CD4-positive, alpha-beta T cell treated with Interleukin-15 for 1 hour (primary cell): ENCODE measurements at places on chromosomes 7 and 10.

DNA sequence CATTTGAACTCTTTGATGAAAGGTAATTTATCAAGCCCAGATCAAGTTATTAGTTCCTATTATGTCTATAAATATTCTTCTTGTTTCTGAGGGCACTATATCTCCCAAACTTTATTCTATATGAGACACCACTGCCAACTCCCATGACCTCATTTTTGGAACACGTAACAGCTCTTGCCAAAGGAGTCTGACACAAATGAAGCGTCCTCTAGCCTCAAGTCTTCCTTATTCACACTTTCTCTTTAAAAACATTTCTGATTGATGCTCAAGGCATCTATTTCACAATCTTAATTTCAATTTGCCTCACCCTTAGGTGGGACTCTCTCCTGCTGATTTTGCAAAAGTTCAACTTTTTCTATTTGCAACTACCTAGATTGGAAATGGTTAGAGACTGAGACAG lies 848.4 kb downstream of the GATA3 start:
- no peak for DNase-seq

DNA sequence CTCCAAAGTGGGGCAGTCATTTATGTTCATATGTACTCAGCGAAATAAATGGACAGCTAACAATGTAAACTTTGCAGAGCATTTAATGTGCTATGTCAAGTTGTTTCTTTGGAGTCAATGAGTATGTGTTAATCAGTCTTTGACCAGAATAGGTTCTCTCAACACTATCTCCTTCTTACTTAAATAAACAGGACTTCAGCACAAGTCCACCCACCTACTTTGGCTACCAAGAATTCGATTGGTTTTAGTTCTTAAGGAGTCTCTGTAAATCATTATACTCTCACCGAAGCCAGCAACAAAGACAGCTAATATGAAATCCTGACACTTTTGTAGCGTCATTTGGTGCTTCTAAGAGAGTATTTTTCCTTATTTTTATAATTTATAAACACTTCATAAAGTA lies 6.9 kb downstream of the WEE2 start:
- DNase-seq = no peak

DNA sequence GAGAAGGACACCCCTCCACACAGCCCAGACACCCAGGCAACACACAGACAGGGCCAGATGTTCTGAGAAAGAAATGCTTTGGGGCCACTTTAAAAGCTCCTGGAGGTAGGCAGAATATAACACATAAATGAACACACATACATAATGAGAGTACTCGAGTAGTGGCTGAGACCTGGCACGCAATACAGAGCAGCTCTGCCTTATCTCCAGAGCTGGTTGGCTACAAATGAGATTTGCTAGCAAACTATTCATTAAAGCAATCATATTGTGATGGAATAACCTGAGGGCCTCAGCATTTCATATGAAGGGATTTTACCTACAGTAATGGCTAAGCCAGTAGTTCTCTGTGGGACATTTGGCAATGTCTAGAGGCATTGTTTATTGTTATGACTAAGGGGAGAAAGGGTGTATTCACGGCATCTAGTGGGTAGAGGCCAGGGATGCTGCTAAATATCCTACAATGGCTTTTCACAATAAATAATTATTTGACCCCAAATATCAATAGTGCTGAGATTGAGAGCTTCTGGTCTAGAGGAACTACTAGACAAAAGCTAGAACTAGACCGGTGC lies 5.5 kb upstream of the IMPDH1 start:
- no peak for DNase-seq

- DNase-seq = no peak
These were observed 1.2 kb downstream of the KCNMA1 start for GRCh38 chr10:77636282-77636966.

DNA sequence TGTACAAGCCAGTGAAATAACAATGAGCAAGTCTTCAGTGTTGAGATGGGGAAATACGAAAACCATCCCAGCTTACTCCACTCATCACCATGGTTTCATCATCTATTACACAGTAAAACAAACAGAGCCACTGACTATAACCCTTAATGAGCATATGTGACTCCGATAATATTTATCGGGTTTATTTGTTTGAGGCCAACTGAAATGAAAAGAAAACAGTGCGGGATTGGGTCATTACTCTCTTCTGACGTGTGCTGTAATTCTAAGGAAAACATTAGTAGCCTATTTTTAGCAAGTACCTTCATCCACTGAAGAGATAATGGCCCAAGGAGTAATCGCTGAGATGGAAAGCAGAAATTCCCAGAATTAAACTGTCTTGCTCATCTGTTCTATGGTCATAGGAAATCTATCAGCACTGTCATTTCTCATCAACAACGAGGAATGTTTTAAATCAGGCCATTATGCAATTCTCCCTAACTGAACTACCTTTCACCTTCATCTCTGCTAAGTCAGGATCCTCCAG lies 716.5 kb downstream of the INHBA start:
- DNase-seq = no peak

- DNase-seq = no peak
These were observed 48.0 kb downstream of the CREB3L2 start for GRCh38 chr7:137953665-137954470.

GRCh38 chr10:80444124-80444523 lies 10.0 kb upstream of the TSPAN14 start:
- DNase-seq = no peak

GRCh38 chr10:119414081-119414611 lies 128.4 kb downstream of the RGS10 start:
- DNase-seq = no peak

DNA sequence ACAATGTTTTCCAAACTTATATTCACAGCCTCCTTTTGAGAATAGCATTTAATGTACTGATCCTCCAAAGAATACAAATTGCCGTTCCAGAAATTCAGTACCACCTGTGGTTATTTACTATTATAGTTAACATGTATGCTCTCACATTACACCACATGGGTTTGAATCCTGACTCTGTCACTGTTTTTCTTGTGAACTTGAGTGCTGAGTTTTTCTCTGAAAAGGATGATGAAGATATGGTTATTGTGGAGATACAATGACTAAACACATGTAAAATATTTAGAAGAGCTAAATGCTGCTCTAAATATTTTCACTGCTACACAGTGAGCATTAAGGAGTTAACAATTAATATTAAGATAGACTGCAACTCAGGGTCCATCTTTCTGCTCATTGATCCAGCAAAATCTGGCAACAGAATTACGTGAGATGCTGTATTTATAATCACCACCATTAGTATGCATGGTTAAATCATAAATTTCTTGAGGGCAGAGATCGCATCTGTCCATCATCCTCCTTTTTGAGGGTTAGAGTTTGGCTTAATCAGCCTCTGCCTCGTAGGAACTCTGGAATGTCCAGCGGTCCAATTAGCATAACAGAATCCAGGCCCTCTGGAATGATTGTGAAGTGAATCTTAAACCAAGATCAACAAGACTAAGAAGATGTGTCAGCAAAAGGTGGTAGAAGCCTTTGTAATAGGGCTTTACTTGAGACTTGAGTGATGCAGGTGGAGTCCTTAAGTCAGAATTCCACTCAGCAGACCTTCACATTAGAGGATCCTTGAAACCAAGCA lies 152.8 kb downstream of the MACC1 start:
- no peak for DNase-seq

DNA sequence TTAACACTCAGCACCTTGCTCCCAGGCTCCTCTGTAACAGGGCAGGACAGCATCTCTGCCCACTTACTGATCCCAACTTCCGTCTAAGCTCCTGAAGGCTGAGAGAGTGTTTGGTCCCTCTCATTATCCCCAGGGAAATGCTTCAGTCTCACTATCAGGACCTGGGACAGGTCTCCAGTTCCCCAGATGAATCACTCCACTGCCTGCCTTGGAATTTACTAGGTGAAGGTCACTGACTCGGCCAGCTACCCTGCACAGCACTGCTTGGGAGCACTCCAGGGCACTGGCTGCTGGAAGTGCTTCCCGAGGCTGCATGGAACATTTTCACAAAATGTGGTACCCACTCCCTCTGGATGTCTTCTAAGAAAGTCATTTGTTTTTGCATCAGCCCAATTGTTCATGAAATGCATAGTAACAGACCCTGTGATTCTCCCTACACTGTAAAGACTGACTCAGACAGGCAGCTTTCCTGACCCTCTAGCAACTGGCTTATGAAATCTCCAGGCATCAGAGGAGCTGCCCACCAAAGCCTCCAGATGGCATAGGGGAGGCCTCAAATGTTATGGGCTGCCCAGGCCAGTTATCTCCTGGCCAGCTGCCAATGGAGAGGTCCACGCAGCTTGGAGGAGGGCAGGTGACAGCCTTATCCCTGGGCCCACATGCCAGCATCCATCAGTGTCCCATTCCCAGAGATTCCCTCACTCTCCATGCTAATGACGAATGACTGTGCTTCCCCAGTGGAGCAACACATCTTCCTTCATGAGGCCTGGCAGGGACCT lies 89.1 kb downstream of the GFRA1 start:
- no peak for DNase-seq

DNA sequence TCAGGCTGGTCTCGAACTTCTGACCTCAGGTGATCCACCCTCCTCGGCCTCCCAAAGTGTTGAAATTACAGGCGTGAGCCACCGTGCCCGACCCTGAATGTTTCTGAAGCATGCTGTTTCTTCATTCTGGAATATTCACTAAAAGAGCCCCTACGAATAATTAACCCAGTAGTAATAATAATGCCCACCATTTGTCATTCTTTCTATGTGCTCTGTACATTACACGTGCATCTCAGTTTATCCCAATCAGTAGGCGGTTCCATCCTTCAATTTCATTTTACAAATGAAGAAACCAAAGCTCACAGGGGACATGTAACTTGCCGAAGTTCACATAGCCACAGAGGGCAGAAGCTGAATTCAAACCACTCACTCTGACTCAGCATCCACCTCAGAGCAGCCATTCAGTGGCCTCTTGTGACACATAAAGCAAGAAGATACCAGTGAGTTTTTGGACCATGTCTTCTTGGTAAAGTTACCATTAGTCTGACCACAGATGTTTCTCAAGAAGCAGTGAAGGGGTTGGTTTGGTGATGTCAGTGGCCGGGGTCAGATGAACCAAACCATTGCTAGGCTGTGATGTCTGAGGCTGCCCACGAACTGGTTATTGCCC lies 71.9 kb upstream of the DUSP5 start:
- DNase-seq = peak; percentile 55

DNA sequence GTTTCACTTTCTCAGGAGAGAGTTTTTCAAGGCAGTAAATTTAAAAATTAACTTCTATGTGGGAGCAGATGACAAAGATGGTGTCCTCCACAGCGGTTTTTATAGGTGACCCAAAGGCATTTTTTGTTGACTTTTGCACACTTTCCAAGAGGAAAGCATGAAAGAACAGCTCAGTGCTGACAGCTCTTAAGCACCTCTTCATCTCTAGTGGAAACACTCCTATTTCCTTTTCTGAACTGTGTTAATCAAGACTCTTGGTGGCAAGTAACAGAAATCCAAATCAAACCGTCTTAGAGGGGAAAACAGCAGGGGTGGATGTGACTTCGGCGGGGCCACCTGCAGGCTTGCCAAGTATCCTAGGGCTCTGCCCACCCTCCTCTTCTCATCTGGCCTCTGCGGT lies 71.8 kb upstream of the GATA3 start:
- no peak for DNase-seq

- DNase-seq = peak; percentile 63
These were observed 17.6 kb downstream of the DNAJB12 start for GRCh38 chr10:72337039-72337629.

- no peak for DNase-seq
These were observed 183.5 kb downstream of the CREB5 start for GRCh38 chr7:28595801-28596200.

DNA sequence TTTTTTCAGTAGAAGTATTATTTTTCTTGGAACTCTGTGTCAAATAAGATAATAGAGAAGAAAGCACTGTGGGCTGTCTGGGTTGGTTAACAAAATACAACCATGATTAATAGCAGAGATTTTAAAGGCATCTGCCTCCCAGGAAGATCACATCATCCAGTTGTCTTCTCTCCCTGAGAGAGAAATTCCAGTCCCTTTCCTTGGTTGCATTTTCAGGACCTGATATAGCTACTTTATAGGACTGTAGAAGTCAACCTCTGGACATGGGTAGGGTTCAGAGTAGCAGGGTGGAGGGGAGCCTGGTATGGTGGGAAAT lies 309.9 kb upstream of the IGFBP3 start:
- DNase-seq = no peak

GRCh38 chr7:830069-830468 lies 2.2 kb upstream of the SUN1 start:
- DNase-seq = no peak

GRCh38 chr7:43653891-43654504 lies 71.1 kb downstream of the STK17A start:
- no peak for DNase-seq

- no peak for DNase-seq
These were observed 1.3 kb downstream of the PILRA start for GRCh38 chr7:100374601-100375000.

GRCh38 chr7:71266912-71267311 lies 135.0 kb downstream of the GALNT17 start:
- DNase-seq = no peak

GRCh38 chr10:61750943-61751471 lies 88.3 kb downstream of the CABCOCO1 start:
- peak; percentile 72 for DNase-seq

DNA sequence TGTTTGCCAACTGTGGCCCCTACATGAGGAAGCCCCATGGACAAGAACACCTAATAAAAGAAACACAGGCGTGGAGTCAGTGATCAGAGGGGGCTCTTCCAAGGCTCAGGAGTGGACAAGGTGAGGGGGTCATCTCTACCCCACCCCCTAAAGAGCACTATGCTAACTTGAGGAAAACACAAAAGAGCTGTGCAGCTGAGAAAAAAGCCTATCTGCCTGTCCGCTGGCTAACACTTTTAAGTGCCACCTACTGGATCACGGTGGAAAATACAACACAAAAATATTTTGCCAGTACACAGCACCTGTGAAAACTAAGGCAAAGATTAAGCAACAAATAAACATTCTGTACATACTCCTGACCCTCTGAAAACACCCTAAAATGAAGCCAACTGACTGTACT lies 53.1 kb upstream of the COBL start:
- DNase-seq = no peak

DNA sequence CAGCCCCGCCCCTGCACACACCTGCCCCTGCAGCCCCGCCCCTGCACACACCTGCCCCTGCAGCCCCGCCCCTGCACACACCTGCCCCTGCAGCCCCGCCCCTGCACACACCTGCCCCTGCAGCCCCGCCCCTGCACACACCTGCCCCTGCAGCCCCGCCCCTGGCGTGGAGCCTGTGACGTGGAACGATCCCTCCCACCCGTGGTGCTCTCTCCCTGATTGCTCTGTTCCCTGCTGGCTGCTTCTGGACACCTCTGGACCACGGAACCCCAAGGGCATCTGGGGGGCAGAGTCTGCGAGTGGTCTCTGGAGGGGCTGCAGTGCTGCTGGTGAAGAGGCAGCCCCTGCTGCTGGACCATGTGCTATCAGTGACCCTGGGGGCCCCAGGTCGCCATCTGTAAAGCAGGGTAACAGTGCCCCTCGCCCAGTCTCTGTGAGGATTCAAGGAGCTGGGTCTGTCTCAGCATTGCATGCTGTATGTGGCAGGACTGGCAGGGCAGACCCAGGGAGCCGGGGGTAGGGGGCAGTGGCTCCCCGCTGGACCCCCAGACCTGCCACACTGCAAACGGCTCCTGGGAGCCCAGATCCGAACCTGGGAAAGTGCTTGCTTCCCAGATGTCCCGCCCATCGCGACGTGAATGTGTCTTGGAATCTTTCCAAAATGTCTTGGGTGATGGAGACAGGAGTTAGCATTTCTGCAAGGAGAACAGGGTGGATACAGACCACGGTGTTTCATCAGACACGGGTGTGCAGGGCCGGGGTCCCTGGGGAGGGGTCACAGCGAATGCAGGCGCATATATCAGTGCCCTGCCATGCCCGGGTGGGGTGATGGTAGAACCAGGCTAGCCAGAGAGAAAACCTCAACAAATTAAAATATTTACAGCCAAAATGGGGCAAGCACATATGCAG lies 27.9 kb upstream of the NKX6-2 start:
- no peak for DNase-seq
